ENCODE measurements at places on chromosomes 6 and 20.

- DNase-seq = peak; percentile 20
Measured at GRCh38 chr6:31634131-31634530, 13.6 kb downstream of the PRRC2A start.

DNA sequence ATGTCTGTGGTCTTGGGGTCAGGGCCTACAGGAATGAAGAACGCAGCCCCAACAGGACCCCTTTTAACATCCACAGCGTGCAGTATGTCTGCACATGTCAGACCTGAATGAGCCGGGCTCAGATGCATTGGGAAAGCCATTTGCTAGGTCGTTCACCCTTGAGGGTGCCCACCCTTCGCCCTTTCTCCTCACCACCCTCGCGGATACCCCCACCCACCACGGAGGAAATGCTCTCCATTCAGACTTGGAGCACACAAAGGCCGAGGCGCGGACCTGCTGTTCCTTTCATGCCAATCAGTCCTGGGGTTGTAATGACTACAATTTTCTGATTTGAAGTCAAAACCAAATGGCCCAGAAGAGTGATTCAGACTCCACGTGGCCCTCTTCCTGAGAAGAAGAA lies 62.7 kb downstream of the EDN3 start:
- no peak for DNase-seq

DNA sequence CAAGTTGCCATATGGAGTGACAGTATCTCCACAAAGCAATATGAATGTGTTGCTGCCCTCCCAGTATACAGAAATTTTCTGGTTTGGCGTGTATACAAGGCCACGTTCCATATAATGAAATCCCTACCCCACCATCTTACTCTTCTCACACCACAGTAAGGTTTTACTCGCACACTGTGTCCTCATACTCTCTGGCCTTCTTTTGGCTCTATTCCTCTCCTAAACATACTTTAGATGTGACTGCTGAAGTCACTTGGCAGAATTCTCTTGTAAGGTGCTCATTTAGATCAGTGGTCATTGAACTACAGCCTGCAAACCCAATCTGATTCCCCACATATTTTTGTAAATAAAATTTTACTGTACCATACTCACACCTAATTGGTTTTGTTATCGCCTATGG lies 123.2 kb downstream of the RFPL4B start:
- peak; percentile 49 for DNase-seq

DNA sequence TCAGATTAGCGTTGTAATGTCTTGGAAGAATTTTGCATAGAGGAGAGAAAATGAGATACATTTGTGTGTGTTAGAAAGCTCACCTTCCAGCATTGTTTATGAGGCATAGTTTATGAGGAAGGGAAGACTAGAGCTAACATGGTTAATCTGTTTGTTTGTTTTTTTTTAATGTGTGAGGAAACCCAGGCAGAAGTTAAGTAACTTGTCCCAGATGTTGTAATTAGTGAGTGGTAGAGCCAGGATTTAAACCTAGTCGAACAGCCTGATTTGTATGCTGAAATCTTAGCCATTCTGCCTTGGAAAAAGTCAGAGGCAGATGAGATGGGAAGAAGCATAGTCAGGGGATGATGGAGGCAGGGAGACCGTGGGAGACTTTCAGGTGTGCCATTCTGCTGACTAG lies 29.1 kb downstream of the NDUFAF5 start:
- DNase-seq = no peak

- no peak for DNase-seq
Measured at GRCh38 chr20:57031867-57032355, 234.5 kb downstream of the BMP7 start.

GRCh38 chr20:40056171-40056570 lies 632.9 kb downstream of the MAFB start:
- no peak for DNase-seq

DNA sequence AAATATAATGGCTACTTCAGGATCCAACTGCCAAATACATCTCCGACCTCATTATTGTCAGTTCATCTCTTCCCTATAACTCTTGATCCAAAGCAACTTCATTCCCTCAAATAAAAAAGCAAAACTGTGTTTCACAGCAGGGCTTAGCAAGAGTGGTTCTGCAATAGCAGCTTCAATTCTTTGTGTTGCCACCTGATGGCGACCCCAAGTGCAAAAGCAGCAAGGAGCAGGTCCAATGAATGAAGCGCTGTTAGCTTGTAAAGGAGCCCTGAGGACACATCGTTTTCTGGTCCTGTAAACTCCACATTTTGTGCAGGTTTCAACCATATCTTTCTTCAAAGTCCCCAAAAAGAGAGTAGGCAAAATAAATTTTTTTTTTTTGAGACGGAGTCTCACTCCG lies 19.6 kb downstream of the RTN4IP1 start:
- no peak for DNase-seq

GRCh38 chr6:98116455-98116854 lies 717.9 kb upstream of the POU3F2 start:
- no peak for DNase-seq

GRCh38 chr6:165573671-165574070 lies 89.4 kb downstream of the PDE10A start:
- DNase-seq = peak; percentile 92

- DNase-seq = no peak
Measured at GRCh38 chr20:2729251-2729713, 36.7 kb downstream of the EBF4 start.

- DNase-seq = no peak
Measured at GRCh38 chr20:14497004-14497403, 159.6 kb upstream of the FLRT3 start.

GRCh38 chr6:71351190-71351589 lies 62.6 kb downstream of the OGFRL1 start:
- no peak for DNase-seq

GRCh38 chr20:9609887-9610502 lies 95.6 kb downstream of the LAMP5 start:
- DNase-seq = peak; percentile 71

GRCh38 chr6:12060780-12061609 lies 48.9 kb downstream of the HIVEP1 start:
- peak; percentile 51 for DNase-seq

- DNase-seq = peak; percentile 39
Measured at GRCh38 chr6:69865126-69865525, 1.2 kb upstream of the COL19A1 start.

DNA sequence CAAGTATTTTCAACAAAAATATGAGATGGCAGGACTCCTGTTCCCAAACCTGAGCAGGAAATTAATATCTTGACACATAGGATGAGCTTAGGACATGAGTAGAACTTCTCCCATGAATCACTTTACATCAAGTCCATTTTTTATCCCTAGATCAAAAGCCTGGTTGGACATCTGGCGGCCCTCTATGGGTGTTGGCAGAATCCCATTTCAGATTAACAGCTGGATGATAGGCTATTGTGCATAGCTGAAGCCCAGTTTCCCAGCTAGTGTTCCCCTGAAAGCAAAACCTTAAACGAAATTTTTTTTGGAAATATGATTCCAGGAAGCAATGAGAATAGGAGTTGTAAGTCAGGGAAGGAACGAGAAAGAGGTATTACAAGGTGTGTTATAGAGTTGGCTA lies 449.4 kb upstream of the CHD6 start:
- DNase-seq = no peak

- DNase-seq = peak; percentile 94
Measured at GRCh38 chr6:16999491-17000436, 102.1 kb upstream of the STMND1 start.

- DNase-seq = no peak
Measured at GRCh38 chr6:106360410-106360988, at the start of gene CRYBG1. Gene CRYBG1 (plus strand): TSS chr6:106360717. CDS start chr6:106360909, 192 bp downstream.

- DNase-seq = no peak
Measured at GRCh38 chr6:142458836-142459235, 157.0 kb downstream of the ADGRG6 start.

DNA sequence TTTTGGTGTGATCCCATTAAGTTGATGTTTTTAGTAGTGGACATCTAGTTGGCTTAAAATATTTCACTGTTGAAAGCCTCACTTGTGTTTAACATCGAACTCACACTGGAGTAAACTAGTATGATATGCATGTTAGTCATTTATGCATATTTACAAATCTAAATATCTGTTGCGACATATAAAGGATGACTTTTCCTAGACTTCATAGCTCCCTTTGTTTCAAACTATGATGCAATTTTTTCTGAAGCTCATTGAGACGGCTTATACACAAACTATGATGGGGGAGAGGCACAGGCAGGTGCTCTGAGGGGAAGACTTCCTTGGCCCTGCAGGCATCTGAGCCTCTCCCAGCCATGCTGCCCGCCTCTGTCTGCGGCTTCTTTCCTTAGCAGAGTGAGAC lies 11.8 kb upstream of the FOXC1 start:
- DNase-seq = peak; percentile 88

GRCh38 chr20:47456952-47457724 lies 44.5 kb upstream of the NCOA3 start:
- DNase-seq = peak; percentile 72

GRCh38 chr20:51220293-51220706 lies 197.4 kb upstream of the KCNG1 start:
- DNase-seq = no peak

GRCh38 chr20:54839224-54839623 lies 363.8 kb downstream of the DOK5 start:
- DNase-seq = no peak
